ENCODE measurements at places on chromosomes 4 and X. TPM values are rescaled to one million over a fixed set of nuclear protein-coding genes. Genes with fewer than 3 reads are reported as not detected.

Gene BCLAF3
- 10.2 TPM for total RNA-seq

Gene SPANXC
- not detected for total RNA-seq

Gene MTTP
- not detected for total RNA-seq

Gene AREG
- 9.3 TPM for total RNA-seq

Gene TRPC5OS
- total RNA-seq, result not detected
